GM12892 (cell line): ENCODE measurements at places on chromosomes 2 and 18.

GRCh38 chr2:121185111-121185510 is 99.9 kb downstream of the TFCP2L1 start:
- no peak for DNase-seq

DNA sequence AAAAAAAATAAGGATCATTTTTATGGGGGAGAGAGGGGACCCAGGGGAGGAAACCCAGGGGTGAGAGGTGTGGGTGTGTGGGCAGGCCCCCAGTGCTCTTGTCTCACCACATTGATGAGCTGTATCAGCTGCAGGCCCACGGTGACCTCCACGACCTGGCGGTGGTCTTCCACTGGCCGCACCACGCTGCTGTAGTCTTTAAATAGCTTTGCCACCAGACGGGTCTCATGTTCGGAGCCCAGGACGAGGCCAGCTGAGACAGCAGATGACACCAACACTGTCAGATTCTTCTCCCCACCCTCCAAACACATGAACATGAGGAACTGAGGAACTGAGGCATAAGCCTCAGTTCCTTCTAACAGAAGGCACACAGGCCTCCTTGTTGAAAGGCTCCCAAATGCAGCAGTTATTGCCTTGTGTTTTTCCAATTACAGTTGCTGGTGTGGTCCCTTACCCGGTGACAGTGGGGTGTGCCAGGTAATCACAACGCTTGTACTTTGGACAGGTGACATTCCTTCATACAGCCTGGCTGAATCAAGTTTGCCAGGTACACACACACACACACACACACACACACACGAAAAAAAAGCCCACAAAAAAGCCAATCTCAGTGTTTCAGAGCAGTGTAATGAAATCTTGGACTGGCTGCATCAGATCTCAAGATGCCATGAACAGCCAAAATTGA is 4.7 kb downstream of the CHRNA1 start:
- no peak for DNase-seq

- DNase-seq, result no peak
Measured at GRCh38 chr2:39735648-39736047, 43.4 kb downstream of the THUMPD2 start.

DNA sequence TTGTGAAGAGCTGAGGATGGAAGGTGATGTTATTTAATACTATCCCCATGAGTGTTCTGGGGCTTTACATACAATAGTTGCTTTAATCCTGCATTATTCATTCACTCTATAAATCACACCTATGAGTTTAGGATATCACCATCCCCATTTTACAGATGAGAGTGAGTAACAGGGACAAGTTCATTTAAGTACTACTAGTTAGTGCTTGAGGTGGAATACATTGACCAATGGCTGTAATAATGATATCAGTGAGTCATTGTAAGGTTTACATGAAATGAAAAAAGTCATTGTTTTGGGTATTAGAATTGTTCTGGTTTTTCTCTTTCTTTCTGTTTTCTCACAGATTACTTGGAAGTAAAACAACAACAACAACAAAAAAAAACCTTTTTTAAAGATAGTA is 42.5 kb downstream of the TANC1 start:
- no peak for DNase-seq

DNA sequence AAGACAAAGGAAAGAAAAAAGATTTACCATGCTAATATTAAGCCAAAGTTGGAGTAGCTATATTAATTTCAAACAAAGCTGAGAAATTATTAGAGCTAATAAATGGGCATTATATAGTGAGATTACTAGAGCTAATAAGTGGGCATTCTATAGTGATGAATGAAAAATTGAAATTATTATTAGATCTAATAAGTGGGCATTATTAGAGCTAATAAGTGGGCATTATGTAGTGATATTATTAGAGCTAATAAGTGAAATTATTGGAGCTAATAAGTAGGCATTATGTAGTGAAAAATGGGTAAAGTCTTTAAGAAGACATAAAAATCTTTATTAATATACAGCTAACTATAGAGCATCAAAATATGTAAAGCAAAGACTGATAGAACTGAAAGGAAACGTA is 745.7 kb downstream of the TRIB2 start:
- no peak for DNase-seq

GRCh38 chr2:98388081-98388480 is 41.8 kb downstream of the CNGA3 start:
- DNase-seq, result no peak

DNA sequence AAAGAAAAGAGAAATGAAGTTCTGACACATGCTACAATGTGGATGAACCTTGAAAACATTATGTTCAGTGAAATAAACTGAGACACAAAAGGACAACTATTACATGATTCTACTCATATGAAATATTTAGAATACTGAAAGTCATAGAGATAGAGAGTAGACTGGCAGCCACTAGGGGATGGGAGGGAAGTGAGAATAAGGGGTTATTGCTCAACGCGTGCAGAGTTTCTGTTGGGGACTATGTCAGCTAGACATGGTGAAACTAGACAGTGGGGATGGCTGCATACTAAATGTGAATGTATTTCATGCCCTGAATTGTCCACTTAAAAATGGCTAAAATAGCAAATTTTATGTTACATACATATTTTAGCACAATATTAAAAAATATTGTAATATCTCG is 108.7 kb upstream of the ATL2 start:
- DNase-seq, result peak; percentile 45

DNA sequence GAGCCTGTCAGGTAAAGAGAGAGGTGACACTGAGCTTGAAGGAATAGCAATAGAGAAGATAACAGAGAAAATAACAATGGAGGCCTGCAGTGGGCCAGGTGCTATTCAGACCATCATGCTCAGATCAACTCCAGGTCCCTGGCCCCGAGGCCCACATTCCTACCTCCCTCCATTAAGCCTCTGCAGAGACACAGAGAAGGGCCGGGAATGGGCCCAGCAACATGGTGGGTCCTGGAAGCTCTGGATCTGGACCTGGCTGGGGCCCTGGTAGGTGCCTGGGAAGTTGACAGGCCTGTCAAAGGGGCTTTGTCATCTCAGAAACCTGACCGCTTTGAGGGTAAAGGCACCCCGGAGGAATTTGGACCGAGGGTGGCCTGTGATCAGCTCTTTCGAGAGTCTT is 159.7 kb upstream of the GLI2 start:
- no peak for DNase-seq

DNA sequence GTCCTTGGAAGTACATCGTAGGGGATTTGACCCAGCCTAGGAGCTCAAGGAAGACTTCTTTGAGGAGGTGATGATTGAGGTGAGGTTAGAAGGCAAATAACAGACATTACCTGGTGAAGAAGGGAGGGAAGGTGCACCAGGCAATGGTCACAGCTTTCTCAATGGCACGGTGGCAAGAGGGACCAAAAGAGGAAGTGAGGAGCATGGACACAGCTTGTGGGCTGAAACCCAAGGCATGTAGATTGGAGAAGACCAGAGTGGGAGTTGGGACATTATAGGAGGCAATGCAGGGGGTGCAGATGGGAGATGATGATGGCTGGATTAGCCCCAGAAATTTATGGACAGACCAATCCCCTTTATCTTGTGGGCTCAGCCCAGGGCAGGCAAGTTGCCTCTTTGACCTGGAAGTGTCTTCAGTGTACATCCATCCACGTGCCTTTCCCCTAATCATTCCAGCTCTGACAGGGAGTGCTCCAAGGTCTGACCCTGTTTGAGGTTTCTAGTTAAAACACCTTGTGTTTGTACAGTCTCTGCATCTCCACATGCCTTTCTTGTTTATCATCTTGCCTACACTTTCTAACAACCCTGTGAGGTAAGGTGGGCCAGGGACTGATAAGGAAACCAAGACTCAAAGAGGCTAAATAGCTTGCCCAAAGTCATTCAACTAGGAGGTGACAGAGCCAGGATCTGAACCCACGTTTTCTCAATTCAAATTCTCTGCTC is 59.1 kb downstream of the NRP2 start:
- no peak for DNase-seq

- DNase-seq, result no peak
Measured at GRCh38 chr2:56674084-56674483, 490.3 kb downstream of the CCDC85A start.

DNA sequence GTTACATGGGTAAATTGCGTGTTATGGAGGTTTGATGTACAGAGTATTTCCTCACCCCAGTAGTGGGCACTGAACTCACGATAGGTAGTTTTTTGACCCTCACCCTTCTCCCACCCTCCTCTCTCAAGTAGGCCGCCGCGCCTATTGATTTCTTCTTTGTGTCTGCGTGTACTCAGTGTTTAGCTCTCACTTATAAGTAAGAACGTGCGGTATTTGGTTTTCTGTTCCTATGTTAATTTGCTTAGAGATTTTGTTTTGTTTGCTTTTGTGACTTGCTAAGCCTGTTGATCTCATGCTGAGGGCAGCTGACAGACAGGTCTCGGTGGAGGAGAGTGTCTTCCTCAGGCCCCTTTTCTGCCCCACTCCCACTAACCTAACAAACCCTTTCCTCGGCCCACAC is 36.2 kb downstream of the ACOXL start:
- DNase-seq, result no peak
